T1000 (cell line): ENCODE measurements at places on chromosomes 5 and 9.
A peak's percentile ranks its signal among the peaks of the same experiment; 100 is the strongest.

GRCh38 chr9:132698989-132699388 lies 28.7 kb downstream of the GTF3C4 start:
- DNase-seq: no peak

GRCh38 chr5:124252747-124253146 lies 493.7 kb downstream of the ZNF608 start:
- no peak for DNase-seq

DNA sequence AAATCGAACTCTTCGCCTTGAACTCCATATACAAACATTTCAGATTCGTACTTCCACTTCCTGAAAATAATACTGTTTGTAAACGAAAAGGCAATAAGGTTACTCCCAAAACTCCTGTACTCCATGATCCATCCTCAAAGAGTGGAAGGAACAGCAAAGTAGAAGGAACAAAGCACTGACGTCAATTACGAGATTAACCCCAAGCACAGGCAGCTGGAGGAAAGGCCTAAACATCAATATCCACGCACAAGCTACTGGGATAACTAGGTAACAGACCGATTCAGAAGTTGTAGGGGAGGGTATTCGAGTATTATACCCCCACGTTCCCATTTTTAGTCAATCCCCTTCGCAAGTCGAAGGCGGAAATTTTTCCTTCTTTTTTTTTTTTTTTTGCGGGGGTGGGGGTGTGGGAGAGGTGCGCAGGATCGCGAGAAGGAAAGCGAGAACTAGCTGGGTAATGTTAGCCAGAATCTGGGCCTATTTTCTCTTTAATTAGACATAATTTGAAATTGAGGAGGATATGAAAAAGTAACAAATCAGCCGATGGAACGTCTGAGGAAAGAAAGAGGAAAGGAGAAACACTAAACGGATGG lies 909 bp downstream of the AFF4 start:
- DNase-seq: peak; percentile 4

DNA sequence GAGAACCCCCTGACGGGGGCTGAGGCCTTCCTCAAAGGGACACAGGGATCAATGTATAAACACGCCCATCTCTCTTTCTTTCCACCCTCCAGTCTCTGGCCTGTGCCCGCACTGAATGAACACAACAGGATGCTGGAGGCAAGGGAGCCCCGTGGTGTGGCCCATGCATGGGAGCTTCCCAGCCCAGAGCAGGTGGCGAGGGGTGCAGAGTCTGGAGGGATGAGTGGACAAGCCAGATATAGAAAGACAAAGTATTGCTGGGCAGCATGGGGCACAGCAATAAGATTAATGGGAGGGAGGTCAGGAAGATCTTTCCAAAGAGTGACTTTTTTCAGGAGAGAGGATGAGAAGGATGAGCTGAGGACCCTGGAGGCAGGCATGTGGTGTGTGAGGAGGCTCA lies 103.7 kb downstream of the C5orf15 start:
- DNase-seq: no peak

DNA sequence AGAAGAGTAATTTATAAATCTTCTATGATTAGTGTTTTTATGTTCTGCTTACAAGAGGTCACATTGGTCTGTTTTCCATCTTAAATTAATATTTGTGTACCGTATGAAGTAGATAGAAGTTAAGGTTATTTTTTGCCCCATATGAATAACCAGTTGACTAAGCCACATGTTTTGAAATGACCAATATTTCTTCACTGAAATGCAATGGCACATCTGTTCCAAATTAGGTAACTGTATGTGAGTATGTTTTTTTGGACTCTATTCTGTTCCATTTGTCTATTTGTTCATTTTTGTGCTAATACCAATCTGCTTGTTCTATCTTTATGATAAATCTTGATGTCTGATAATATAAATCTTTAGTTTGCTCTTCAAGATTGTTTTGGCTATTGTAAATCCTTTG lies 17.7 kb downstream of the JAK2 start:
- no peak for DNase-seq

DNA sequence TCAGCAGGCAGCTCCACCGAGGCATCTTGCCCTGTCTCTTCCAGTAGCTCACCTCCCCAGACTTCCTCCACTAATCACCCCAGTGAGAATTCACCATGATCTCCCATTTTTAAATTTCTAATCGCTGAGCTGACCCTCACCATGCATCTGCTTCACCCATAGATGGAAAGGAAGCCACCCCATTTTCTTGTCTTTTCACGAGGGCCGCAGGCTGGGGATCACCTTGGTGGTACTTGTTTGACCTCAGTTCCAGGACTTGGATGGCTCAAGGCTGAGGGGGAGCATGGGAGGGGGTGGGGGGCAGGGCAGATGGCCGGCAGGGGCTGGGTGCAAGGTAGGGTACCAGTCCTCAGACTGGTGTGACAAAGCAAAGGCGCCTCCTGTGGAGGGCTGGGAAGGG lies 3.6 kb downstream of the PROP1 start:
- DNase-seq: no peak

DNA sequence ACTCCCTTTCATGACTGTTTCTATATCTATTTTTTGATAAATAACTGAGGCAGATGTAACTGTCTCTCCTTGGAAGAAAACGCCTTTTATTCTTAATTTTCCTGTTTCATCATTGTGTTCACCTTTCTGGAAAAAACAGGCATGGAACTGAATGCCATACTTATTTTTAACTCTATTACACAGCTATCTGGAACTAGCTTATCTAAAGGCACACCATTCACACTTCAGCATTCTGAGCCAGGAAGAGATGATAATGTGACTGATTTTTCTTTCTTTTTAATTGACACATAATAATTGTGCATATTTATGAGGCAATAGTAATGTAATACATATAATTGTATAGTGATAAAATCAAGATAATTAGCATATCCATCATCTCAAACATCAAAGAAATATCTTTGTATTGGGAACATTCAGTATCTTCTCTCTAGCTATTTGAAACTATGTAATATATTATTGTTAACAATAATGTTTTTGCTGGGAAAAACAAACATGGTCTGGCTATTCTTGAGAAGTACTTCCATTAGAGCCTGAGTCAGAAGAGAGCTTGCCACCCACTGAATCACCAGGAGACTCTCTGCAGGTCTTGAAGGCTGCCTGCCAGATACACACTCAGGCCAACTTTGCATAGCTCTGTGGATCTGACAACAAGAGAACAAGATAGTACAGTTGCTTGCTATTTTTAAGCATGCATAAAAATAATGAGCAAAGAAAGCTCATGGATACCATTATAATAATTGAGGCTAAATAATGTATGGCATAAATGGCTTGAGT lies 501.0 kb upstream of the EDIL3 start:
- DNase-seq: no peak

DNA sequence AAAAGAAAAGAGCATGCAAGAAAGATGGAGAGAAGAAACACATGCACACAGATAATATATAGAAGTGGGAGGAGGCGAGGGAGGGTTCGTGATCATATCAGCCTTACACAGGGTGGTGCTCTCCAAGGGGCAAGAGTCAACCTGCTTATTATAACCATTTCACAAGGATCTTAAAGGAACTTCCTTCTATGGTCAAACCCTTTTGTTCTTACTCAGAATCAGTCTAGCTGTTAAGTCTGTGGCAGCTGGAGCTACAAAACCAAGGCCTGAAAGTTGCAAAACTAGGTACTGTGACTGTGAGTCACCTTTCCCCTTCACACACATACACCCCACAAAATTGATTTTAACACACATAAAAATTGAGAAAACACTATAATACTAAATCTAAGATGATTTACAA lies 18.5 kb upstream of the ERMP1 start:
- DNase-seq: no peak

GRCh38 chr5:90640484-90641059 lies 82.0 kb downstream of the ADGRV1 start:
- no peak for DNase-seq

DNA sequence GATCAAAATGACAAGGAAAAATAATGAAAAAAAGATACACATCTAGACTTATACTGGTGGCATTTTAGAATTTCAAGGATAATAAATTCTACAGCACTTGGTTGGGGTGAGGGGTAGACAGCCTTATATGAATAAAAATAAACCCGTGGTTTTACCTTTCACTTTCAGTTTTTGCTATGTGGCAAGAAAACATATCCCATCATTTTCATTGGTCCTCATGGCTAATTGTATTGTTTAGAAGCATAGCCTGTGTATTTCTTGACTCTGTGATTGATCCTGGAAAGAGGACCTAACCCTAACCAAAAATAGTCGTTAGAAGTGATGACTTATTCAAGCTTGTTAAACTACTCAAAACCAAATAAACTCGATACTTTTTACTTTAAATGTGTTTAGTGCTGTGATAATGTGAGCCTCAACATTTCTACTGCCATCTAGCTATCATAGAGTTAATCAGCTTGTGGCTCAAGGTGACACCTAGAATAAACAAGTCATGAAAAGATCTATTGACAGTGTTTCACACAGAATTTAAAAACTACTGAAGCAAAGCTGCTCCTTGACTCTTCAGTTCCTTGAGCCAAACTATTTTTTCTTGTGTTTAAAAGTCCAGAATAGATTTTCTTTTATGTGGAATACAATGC lies 153.3 kb upstream of the IZUMO3 start:
- DNase-seq: no peak

- no peak for DNase-seq
Measured at GRCh38 chr5:91207248-91207647, 175.9 kb downstream of the ARRDC3 start.

GRCh38 chr5:163505049-163505367 lies 411 bp upstream of the MAT2B start:
- DNase-seq: no peak

DNA sequence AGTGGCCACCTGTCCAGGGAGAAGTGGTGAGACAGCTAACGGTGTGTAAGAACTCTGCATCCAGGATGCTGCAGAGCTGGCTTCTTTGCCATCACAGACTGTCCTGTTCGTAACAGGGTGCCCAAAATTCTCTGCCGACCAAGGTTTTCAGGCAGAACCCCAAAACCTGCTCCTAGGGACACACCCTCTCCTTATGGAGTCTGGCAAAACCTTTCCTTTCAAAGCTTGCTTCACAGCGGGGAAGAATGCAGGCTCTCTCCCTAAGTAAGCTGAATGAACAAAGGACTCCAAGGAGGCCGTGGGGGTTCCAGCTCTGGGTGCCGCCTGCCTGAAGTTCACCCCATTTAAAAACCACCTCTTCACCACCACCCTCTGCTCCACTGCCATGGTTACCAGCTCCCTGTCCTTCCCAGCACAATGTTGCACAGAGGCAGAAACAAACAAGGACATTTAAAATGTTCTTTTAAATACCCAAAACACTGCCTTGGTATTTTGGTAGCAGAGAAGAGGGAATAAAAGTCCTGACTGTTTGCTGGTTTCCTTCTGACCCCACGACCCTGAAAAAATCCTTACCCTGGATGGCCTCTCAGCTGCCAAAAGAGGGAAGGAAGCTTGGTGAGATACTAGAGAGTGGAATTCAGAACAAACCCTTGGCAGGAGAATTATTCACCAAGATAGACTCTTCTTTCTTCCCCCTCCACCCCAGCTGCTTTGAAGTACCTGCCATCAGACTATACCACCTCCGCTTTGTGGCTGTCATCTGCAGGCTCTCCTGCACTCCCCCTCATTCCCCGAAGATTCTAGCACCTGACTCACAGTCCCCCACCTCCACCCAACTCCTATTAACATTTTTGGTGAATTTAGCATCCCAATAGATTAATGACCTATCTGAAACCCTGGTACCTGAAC lies 7.1 kb upstream of the KLF9 start:
- no peak for DNase-seq

DNA sequence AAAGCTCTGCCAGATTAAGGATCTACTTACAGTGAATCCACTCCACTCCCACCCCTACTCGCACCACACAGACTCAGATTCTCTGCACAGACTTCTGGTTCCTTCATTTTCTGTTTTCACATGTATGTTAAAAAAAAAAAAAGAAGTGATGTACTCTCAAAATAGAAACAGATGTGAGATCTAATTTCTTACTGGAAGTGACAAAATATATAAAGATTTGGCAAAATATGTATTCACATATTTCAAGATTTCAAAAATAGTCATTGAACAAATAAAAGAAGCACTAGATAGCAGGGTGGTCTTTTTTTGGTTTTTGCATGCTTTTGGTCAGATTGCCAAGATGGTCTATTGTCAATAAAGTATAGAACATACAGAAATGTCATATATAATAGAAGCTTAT lies 379.2 kb downstream of the TMEM167A start:
- no peak for DNase-seq

DNA sequence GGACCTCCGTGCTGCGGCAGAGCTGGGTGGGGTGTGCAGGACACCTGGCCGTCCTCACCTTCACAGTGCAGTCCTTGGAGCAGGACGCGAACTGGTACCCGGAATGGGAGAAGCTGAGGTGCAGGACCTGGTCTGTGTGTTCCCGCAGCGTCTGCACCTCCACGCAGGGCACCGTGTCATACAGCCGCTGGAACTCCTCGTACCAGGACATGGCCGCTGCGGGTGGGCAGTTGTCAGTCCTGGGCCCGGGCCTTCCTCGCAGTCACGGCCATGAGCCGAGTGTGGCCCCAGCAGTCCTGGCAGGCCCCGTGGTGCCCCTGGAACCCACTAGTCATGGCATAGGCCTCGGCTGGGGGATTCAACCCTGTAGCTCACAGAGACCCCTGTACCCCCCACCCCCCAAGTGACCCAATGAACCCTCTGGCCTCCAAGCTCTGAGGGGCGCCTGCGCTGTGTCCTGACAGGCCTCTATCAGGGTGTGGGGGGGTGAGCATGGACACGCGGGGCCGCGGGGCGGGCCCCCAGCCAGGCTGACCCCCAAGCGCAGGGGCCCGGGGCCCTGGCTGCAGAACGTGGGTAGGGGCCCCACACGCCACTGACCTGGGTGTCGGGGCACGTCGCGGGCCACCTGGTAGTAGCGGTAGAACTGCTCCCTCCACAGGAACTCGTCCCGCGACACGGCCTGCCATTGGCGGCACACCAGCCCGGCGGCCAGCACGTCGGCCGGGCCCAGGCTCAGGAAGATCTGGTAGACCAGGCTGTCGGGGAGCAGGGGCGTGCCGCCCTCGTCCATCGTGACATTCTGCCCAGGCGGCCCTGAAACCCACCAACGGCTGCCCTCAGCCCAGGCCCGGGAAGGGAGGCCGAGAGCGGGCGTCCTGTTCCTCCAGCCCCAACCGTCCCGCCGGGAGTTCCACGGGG lies 987 bp downstream of the FBXW5 start:
- DNase-seq: no peak

GRCh38 chr5:116887104-116887503 lies 312.5 kb upstream of the SEMA6A start:
- DNase-seq: no peak

DNA sequence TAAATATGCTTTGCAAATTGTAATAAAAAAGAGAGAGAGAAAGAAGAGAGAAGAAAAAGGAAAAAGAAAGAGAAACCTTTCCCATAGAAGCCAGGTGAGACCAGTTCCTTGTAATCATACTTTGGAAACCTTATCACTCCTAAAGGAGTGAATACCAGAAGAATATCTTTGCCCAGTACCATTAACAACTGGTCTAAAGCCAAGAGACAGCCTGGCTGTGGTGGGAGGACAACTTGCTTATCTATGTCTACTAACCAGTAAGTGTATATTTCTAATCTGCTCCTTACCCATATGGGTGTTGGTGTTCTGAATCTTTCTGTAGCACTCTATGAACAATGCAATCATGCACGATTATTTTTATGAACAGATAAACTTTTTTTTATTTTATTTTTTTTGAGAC lies 10.5 kb upstream of the TXN start:
- no peak for DNase-seq

GRCh38 chr9:99167119-99167518 lies 54.6 kb downstream of the ALG2 start:
- no peak for DNase-seq
